ENCODE measurements at places on chromosomes 16 and 17.

GRCh38 chr16:49684696-49685095 is 171.2 kb downstream of the ZNF423 start:
- no peak for DNase-seq

DNA sequence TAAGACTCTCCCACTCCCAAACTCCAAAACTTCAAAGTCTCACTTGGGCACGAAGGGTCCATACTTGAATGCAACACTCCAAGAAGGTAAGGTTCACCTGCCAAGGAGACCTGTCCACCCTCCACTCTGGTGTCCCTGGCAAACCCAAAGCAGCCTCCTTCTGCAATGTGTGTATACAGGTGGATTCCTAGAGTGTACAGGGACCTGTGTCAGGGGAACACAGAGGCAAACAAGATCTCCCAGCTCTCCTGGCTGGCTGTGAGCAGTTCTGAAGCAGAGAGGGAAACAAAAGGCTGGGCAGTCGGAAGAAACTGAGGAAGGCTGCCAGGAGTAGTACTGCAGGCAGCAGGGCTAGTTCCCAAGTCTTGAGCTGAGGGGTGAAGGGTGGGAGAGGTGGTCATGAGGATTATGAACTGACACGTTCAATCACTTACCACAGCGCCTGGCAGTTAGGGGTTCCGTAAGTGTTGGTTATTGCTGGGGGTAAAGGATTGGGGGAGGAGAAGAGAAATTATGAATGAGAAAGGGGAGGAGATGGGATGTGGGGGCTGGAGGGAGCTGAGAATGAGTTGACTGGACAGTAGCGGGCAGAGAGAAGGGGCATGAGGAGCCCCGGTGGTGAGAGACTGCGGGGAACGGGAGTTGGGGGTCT is 795 bp downstream of the KCTD13 start:
- no peak for DNase-seq

DNA sequence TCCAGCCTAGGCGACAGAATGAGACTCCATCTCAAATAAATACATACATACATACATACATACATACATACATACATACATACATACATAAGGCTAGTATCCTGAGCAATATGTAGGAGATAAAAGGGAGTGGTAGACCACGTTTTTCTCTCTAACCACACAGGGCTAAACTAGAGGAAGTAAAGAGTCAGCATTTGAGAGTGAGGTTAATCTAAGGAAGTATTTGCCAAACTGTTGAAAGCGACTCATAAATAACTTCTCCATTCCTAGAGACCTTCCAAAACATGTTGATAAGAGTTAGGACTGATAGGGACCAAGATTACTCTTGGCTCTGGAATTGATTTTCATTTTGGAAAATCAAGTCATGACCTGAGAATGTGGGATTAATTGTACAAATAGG is 68.9 kb downstream of the NEUROD2 start:
- no peak for DNase-seq

DNA sequence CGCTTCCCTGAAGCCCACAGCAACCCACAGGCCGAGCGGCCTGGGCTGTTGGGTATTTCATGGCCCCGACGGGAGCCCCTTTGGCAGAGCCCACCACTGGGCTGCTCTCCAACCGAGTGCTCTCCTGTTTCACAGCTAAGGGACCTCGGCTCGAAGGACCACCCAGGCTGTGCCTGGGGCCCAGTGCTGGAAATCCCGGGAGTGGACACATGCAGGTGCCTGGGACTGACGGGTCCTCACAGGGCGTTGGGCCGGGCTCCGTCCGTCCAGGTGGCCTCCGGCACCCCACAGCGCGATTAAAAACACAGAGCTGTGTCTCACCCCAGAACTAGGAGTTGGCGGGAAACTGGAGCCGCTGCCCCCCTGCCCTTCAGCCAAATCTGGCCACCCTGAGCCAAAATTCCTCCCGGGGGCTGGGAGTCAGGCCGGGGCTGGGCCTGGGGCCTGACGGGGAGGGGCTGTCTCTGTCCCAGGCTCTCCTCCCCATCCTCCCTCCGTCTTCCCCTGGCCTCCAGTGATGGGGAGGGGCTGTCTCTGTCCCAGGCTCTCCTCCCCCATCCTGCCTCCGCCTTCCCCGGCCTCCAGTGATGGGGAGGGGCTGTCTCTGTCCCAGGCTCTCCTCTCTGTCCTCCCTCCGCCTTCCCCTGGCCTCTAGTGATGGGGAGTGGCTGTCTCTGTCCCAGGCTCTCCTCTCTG is 14.1 kb downstream of the UTS2R start:
- no peak for DNase-seq

DNA sequence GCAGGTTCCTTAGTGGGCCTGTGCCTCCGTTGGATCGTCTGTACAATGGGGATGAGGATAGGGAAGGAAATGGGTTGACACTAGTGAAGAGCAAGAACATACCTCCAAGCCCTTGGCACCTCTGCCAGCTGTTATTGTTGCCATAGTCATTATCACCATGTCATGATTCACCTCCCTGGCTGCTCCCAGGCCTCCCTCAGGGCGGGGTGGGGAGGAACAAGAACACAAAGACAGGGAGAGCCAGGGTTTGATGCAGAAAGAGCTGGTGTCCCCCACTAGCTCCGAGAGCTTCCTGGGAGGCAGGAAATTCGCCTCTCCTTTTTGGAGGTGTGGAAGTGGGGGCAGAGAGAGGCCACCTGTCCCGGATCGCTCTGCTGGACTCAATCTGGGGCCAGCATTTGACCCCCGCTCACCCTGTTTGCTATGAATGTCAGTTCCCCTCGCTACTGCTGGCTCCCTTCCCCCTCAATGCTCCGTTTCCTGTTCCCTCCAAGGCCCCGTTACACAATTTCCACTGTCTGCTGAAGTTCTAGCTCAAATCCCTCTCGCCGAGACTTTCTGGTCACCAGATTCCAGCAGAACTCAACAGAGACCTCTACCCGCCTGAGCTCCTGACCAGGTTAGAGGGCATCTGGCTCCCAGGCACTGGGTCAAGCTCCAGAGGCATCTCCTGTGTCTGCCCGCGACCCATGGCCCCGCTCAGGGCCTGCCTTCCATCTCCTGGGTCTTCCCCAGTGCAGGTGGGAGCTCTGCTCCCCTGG is 9.1 kb downstream of the TIMP2 start:
- no peak for DNase-seq

GRCh38 chr17:73414171-73414955 is 102.6 kb upstream of the CDC42EP4 start:
- no peak for DNase-seq

GRCh38 chr16:30874821-30875717 is 18.8 kb downstream of the BCL7C start:
- peak; percentile 88 for DNase-seq

GRCh38 chr16:71555230-71555891 is 21.5 kb downstream of the TAT start:
- no peak for DNase-seq

DNA sequence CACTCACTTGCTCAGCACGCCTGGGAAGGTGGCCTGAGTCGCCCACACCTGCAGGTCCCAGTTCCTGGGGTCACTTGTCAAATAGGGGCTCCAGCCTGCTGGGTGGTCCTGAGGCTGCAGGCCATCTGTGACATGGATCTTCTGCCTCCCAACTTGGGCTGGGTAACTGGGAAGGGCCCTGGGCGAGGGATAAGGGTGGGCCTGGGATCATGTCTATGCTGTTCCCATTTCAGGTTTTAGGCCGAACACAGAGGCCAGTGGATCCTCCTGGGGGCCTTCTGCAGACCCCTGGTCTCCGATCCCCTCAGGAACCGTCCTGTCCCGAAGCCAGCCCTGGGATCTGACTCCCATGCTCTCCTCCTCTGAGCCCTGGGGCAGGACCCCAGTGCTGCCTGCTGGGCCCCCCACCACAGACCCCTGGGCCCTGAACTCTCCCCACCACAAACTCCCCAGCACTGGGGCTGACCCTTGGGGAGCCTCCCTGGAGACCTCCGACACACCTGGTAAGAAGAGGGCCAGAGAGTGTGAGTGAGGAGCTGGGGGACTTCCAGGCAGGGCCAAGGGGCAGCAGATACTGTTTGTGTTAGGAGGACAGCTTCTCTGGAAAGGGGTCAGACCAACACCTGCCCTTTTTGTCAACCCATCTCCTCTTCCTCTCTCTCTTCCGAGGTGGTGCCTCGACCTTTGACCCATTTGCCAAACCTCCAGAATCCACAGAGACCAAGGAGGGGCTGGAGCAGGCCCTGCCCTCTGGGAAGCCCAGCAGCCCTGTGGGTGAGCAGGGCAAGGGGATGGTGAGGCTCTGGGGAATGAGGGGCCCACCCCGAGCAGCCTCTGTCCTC is 6.2 kb upstream of the SPATA20 start:
- no peak for DNase-seq

DNA sequence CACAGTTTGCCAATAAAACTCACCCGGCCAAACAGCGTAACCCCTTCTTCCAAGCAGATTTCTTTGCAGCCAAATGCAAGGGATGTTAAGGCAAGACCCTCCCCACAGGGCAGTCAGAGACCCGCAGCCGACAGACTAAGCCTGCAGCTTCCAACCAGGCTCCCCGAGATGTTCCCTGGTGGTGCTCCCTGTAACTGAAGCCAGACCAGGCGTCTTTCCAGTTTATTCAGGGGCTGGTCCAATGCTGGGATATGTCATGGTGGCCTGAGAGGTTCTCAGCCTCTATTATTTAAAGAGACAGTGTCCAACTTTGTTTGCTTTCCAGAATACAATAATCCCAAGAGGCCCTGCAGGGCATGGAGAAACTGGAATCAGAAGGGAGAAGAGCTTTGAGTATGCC is at the start of gene PMP22:
TSS of gene PMP22 (minus strand) at position 196 of the 400 bp plus-strand sequence. CDS start 4,599 bp downstream, outside the sequence.
- no peak for DNase-seq

GRCh38 chr16:58658796-58659211 is 25.8 kb downstream of the SLC38A7 start:
- DNase-seq, result no peak

- no peak for DNase-seq
Measured at GRCh38 chr16:64278196-64278595, 843.7 kb downstream of the CDH11 start.
